ENCODE measurements at places on chromosomes 2 and 18.

- DNase-seq, result no peak
These were observed 46.2 kb upstream of the NABP1 start for GRCh38 chr2:191631754-191632153.

GRCh38 chr2:158953454-158953853 is 15.0 kb upstream of the TANC1 start:
- DNase-seq, result peak; percentile 43

DNA sequence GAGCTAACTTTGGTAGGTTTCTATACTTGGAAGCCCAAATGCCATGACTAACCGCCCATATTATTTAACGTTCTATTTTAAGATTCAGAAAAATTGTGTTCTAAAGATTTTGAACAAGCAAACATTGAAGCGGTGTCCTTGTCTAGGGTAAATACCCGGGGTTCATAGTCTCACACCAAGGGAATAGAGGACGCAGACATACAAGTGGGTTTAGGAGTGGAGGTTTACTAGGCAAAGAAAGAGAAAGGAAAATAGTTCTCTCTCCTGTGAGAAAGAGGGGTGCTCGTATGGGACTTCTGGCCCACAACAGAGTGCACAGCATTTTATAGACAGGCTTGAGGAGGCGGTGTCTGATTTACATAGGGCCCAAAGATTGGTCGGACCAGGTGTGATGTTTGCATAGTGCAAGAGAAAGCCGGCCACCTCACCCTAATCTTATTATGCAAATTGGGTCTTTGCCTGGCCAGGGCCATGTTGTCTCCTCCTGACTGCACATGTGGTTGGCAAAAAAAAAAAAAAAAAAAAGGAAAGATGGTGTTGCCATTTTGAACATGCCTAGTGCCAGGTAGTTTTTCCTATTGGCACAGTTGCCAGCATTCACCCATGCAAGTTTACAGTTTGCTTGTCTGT is 1062.6 kb downstream of the LRP1B start:
- DNase-seq, result no peak

DNA sequence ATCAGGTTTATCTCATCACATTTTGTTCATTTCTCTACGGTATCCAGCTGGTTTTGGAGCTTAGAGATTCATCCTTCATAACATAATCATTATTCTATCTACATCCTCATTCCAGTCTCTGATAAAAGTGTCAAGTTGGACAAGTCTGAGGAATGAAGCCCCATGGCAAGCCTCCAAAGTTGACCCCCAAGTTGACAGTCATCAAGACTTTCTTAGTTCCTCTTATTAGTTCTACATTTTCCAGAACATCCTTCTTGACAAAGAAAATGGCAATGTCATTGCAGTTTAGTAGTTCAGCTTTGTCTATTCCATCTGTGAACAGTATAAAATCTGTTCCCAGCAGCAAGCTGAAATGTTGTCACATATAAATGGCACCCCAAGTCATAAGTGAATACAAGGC is 4.5 kb upstream of the TMSB10 start:
- no peak for DNase-seq

DNA sequence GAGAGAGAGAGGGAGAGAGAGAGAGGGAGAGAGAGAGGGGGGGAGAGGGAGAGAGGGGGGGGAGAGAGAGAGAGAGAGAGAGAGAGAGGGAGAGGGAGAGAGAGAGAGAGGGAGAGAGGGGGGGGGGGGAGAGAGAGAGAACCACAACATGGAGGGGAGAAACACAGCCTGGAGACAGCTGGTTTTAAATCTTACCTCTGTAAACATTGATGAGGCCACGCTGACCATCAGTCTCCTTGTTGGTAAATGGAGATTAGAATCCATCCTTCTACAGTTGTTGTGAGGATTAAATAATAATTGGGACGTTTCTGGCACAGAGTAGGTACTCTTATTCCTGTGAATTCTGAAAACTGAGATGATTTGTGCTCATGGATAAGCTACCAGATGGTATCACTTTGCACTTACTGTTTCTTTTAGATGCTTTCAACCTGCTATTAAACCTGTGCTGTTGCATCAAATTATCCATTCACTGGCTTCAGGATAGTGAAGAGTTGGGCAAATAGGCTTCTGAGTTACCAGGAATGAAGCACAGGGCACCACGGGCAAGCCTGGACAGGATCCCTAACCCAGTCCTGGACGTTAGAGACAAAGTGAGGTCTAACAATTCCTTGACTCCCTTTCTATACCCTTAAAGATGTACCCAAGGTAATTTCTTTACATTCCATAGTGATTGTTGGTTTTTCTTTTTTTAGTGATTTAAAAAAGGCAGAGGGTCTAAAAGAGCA is 318.1 kb downstream of the ZNF521 start:
- no peak for DNase-seq

- no peak for DNase-seq
These were observed 62.5 kb downstream of the RHOB start for GRCh38 chr2:20509301-20509769.

GRCh38 chr2:63737081-63737751 is 104.5 kb upstream of the UGP2 start:
- no peak for DNase-seq

GRCh38 chr2:25655316-25655715 is 18.1 kb downstream of the DTNB start:
- DNase-seq, result no peak

- DNase-seq, result no peak
These were observed 402.3 kb upstream of the GYPC start for GRCh38 chr2:126253669-126254068.

DNA sequence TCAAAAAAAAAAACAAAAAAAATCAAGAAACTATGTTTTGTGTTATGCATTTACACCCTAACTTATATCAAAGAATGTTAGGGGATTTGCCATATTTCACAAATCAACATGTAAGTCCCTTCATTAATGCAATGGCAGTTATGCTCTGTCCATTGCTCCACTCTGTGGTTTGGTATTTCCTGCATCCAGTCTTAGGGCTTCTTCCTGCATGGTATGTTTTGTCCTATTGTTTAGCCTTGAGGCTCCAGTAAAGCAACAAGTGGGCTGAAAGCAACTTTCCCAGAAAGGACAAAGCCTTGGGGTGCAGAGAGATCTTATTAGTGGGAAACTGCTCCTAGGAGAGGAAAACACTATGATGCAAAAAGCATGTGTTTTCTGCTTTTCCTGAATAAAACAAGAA is 474.1 kb downstream of the IRS1 start:
- no peak for DNase-seq

- DNase-seq, result no peak
These were observed 46.6 kb upstream of the RHOB start for GRCh38 chr2:20400306-20400705.

- DNase-seq, result no peak
These were observed 491.2 kb upstream of the HS6ST1 start for GRCh38 chr2:128809880-128810279.

- DNase-seq, result no peak
These were observed 75.8 kb downstream of the ASAP2 start for GRCh38 chr2:9282128-9283112.

DNA sequence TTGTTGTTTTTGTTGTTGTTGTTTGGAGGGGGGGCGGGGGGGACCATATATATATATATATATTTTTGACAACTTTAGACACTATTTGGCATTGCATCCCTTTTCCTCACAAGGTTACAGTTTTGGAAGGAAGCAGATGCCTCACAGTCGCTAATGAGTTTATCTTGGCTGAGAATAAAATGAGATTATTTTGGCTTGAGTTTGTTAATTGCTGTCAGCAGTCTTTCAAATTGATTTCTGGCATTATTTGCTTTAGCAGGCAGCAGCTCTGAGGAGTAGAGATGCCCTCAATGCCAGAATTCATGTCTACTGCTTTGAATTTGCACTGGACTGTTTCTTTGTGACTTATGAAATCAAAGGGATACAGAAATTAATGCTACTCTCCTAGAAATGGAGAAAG is 595.2 kb upstream of the HNMT start:
- DNase-seq, result no peak

DNA sequence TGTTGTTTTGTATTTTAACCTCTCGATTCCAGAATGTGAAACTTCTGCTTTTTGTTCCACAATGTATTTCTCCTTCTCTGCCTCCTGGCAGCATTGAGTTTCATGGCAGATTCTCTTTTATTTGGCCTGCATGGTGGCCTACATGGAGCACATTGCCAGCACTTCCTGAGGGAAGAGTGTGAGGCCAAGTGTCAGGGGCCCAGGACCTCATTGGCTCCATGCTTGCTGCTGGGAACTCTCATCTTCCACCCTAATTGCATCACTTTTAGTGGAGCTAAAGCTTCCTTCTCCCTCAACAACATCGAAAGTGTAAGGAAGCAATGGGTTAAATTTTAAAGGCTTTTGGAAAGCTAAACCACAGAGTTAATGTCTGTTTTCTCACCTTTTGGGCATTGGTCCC is 9.5 kb downstream of the TRIB2 start:
- DNase-seq, result no peak

DNA sequence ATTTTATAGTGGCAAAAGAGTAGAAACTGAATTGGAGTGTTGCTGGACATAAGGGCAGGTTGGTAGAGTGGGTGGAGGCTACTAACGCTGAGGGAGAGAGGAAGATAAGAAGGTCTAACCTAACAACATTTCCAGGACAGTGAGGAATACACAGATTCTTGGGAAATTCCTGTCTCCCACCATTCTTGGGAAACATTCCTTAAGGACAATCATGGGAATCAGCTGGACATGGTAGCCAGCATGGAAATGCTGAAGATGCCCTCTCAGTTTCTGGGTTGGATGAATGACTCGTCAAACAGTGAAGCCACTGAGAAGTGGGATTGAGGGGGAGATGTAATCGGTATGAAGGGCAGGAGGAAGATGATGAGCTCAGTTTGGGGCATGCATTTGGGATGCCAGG is 265.4 kb downstream of the AFF3 start:
- DNase-seq, result no peak

- DNase-seq, result no peak
These were observed 6.1 kb downstream of the ADCY3 start for GRCh38 chr2:24913911-24914310.

DNA sequence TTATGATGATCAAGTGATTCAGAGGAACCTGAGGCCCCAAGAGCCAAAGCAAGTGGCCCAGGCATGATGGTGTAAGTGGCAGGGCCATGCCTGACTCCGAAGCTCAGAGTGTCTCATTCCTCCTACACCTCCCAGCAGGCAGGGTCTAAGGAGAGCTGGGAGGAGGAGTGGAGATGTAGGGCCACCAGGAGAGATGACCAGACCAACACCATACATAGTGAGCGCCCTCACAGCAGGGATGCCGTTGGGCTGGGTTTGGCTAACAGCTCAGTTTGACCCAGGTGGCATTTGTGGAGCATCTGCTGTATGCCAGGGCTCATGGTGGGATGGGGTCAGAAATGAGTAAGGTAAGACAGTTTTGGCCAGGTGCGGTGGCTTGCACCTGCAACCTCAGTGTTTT is 80.7 kb downstream of the MARCO start:
- DNase-seq, result no peak

GRCh38 chr2:10894264-10894935 is 17.3 kb upstream of the KCNF1 start:
- no peak for DNase-seq

- no peak for DNase-seq
These were observed 254.8 kb downstream of the KCNS3 start for GRCh38 chr2:18133310-18133709.

GRCh38 chr2:14779252-14779651 is 146.7 kb downstream of the LRATD1 start:
- DNase-seq, result no peak

GRCh38 chr2:135225781-135226180 is 173.7 kb downstream of the RAB3GAP1 start:
- no peak for DNase-seq

GRCh38 chr2:6181926-6182325 is 489.7 kb downstream of the SOX11 start:
- no peak for DNase-seq

DNA sequence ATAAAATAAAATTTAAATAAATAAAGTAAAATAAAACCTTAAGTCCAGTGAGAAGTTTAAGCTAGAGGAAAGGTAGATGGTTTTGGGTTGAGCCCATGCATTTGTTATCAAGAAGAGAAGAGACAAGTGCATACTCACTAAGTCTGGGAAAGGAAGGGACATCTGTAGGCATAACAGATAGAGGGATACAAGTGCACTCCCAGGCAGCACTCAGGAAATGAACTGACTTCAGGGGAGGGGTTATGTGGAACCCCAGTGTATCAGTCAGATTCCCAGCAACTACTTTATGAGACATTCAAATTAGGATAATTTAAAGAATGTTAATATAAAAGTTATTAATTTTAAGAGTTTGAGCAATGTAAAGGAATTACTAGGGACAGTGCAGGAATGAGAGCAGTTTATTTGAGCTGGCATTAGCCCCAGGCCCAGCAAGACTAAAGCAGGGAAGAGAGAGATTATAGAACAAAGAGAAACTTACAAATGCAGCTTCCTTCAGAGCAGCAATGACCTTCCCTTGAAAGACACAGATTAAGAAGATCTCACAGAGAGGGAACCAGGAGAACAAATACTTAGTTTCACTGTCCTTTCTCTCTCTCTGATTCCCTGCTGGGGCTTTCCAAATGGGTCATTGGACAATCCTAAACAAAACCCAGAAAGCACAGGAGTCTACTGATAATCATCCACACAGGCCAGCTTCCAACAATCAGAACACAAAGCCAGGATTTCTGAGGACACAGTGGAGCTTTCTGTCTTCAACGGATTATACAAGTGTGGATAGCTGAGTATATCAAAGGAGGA is 109.7 kb downstream of the ERBB4 start:
- no peak for DNase-seq

- no peak for DNase-seq
These were observed 243.4 kb downstream of the TGIF1 start for GRCh38 chr18:3693410-3693809.
